Choroid plexus epithelial cell (primary cell): ENCODE measurements at places on chromosomes 11 and 22.

DNA sequence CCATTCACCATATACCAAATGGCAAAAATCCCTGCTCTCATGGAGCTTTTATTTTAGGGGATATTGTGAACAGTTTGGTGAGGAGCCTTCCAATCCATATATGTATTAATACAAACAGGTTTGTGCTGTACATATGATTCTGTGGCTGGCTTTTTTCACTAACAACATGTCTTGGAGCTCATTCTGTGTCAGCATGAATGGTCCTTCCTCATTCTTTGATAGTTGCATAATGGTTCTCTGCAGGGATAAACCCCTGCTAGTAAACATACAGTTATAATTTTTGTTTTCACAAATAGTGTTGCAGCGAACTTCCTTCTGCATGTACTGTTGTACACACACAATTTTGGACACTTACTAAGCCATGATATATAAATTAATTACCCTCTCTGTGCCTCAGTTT lies 8.3 kb downstream of the PRR5L start:
- peak; percentile 67 for DNase-seq

- DNase-seq: peak; percentile 13
These were observed 7.9 kb downstream of the GRAP2 start for GRCh38 chr22:39908737-39909136.

DNA sequence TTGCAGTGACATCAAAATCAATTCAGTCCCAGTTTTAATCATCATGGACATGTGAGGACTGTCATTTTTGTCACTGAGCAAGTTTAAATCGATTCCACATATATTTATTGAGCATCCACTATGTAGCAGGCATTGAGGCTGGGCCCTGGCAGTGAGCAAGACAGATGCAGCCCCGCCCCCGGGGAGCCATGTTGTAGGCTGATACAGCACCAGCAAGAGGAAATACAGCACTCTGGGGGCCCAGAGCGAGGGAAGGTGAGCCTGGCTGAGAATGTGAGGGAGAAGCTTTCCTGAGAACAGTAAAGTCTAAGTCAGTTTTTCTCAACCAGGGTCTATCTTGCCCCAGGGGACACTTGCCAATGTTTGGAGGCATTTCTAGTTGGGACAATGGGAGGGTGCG lies 108.6 kb upstream of the ASPHD2 start:
- DNase-seq: no peak

GRCh38 chr22:25882360-25882759 lies 140.4 kb downstream of the MYO18B start:
- DNase-seq: no peak

DNA sequence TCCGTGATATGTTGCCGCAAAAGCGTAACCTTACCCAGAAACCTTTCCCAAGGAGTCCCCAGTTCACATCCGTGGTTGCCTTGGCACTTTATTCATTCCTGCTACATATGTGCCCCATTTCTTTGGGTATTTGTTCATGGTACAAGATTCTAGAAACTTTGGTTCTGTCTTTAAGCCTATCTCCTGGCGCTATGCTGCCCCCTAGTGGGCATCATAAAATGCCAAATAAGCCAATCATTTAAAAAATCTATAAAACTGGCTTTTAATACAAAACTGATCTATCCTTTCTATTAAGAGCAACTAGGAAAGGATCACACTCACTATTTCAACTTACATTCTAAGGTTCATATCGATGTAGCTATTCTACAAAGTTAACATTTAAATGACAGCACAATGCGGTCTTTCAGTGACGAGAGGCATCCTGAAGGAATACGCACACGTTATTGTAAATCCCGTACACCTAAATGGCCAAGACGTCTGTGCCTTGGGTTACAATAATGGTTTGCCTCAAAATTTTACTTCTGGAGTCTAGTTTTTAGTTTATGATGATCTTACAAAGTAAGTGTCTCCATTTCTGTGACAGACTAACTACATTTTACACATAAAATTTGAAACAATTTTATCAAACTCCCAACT lies 16.2 kb downstream of the PIWIL3 start:
- DNase-seq: peak; percentile 75

DNA sequence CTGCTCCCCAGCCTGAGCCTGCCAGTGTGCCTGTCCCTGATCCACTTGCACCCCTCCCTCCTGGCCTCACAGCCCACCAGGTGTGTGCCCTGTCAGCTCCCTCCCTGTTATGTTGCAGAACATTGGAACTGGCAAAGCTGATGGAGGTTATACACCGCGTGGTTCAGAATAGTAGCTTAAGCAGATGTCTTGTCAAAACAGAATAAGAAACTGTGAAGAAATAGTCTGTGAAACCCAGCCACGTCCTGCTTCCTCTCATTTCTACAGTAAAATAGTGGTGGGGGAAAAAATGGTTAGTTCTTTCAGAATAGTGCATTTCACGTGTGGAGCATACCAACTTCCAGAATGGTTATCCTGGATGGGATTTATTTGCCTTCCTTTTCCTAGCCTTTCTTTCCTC lies 161.2 kb upstream of the NAV2 start:
- no peak for DNase-seq

DNA sequence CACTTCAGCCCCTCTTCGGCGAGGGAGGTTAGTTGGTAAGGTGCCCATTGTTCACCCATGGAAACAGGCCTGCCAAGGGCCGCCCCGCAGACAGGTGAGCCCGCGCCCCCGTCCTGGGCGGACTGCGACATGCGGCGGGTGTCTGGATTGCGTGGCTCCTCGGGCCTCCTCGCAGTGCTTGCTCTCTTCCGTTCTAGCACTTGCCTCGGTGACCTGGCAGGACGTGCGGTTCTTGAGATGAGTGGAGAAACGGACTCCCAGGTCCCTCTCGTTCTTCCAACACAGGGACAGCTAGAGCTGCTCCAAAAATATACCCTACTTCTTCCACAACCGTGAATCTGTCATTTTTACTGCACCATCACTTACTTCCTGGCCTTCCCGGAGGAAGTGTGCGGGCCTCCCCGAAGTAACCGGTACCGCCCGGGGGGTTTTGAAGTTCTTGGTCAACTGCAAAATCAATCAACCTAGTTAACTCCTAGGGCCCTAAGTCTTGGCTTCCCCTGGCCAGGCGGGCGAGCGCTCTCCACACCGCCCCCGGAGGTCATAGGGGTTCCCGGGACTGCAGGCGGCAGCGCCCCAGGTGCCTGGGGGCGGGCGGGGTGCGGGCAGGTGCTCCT lies 745 bp upstream of the ZBTB44 start:
- DNase-seq: peak; percentile 6

- no peak for DNase-seq
These were observed 1293.2 kb downstream of the BRD1 start for GRCh38 chr22:48534395-48534958.

DNA sequence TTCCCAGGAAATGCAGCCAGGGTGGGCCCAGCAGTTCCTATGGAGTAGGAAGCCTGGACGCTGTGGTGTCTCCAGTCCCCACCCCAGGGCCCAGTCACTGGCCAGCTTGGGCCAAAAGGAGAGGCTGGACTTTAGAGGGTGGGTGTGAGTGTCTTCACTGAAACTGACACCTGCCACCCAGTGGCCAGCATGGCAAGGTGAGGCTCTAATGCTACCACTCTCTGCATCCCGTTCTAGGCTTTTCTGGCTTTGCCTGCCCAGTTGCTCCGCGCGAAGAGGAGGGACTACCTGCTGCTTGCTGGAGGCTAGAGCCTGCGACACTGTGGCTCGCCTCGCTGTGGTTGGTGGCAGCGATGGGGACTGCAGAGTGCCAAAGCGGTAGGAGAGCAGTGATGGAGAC lies 35.4 kb downstream of the C22orf42 start:
- DNase-seq: no peak

DNA sequence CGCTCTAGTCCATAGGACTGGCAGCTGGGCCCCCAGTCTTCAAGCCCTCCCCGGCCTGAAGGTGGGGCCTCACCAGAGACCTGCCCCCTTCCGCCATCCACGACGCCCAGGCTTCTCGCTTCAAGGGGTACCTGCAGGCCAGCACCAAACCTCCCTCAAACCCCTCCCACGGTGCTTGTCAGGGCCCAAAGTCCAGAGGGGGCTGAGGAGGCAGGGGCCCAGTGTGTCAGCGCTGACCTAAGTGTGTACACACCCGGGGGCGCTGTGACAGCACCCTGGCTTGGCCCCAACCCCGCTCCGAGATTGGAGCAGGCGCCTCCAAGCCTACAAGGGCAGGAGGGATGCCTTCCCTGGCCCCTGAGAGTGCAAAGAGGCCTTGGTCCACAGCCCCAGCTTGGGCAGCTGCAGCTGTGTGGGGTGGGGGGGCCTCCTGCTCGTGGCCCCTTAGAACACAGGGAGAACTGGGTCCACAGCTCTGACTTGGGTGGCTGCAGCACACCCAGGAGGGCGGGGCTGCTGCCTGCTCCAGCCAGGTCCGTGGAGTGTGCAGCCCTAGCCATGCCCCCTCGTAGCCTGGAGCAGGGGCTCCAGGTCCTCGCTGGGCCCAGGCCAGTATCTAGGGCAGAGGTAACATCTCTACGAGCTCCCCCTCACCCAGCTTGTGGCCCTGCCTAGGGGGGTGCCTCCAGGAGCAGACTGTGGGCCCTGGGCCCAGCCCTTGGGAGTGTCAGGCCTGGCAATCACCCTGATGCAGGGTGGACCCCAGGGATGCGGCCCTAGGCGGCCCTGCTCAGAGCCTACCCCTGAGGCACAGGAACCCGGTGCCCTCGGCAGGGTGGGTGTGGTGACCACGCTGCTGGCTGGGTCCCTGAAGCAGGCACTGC lies 4.9 kb downstream of the SBF2 start:
- DNase-seq: no peak

- DNase-seq: peak; percentile 43
These were observed 505 bp downstream of the ZNF214 start for GRCh38 chr11:7019500-7020182.
